Thoracic aorta (tissue), 2 donors: ENCODE measurements at places on chromosomes 2 and 18. TPM values are rescaled to one million over a fixed set of nuclear protein-coding genes. Genes with fewer than 3 reads are reported as not detected.

Gene SCYGR4
- not detected for total RNA-seq

- DNase-seq, result no peak
Observed at GRCh38 chr2:217688494-217688893, 314.3 kb downstream of the TNS1 start.

Gene RAD51AP2
- not detected for total RNA-seq

Gene CPO
- total RNA-seq, result not detected

DNA sequence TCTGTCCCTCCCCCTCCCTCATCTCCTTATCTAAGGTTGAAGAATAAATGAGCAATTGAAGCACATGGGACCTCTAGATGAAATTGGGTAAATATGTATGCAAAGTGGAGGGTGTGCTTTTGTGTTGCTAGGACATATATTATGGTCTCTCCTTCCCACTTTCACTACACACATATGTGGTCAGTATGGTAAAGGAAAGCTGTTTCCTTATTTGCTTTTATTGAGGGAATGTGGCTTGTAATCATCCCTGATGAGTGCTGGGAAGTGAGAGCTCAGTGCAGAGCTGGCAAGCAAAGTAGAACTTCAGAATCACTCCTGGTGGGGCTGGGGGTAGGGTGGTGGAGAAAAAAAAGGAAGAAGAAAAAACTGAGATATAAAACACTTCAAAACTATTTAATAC, 189.9 kb upstream of the ATP5MC3 start:
- DNase-seq, result no peak

Gene C1QL2
- total RNA-seq, result not detected

DNA sequence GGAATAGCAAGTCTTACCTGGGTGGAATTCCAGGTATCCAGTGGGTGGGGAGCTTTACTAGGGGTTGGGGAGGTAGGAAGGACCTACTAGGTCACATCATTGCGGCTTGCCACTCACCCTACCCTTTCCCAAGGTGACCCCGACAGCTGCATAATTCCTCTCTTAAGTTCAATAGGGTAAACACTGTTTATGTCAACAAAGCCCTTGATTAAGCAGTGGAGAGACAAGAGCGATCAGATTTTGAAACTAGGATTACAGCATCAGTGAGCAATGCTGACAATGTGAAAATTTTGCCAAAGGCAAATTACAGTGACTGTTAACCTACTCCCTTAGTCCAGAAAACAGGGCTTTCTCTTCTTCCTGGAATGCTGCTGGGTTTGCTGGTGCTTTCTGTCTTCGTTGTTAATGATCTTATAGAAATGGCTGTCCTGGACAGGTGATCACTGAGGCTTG, 14.5 kb downstream of the SLC19A3 start:
- no peak for DNase-seq

DNA sequence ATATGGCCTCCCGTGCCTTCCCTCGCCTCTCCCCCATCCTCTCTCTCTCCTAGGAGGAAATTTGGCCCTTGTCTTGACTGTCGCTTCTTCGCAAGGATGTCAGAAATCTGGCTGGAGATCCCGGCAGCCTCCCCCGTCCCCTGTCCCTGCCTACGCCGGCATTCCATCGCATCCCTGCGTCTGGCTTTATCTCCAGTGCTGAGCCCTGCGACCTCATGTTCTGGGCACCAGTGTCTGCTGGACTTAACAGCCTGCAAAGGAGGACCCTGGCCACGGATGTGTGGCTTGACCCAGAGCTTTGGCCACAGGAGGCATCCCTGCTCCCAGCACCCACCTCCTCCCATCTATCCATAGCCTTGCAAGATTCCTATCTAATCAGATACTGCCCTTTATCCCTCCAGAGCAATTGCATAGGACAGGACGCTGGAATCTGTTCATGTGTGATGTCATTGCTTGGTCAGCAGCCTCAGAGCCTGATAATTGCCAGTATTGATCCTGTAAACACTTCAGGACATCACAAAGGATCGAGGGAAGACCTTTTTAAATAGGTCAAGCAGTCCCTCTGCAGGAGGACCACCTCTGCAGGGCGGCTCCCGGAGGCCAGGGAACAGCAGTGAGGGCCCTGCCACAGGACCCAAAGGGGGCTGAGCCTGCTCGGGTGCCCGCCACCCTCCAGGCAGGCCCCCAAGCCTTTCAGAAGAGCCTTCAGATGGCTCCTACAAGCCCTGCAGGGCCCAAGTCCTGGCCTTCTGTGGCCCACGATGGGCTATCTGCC, 168.2 kb downstream of the TWIST2 start:
- DNase-seq, result no peak

GRCh38 chr2:169073963-169074751, 4.8 kb downstream of the DHRS9 start:
- DNase-seq, result no peak

Gene PRLH
- not detected for total RNA-seq

GRCh38 chr18:63832470-63832869, 55.0 kb upstream of the SERPINB2 start:
- DNase-seq, result no peak
